ENCODE measurements at places on chromosomes 3 and 15.

DNA sequence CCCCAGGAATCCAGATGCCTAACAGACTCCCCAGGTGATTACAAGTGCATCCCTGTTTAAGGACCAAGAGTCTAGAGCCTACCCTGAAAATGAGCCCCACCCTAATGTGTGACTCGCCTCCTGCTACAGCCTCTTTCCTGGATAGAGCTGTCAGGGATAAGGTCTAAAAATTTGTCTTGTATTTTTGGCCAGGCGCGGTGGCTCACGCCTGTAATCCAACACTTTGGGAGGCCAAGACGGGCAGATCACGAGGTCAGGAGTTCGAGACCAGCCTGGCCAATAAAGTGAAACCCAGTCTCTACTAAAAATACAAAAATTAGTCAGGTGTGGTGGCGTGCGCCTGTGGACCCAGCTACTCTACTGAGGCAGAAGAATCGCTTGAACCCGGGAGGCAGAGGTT is 11.2 kb downstream of the TMC3 start:
- DNase-seq = no peak

GRCh38 chr3:32553459-32553858 is 17.2 kb downstream of the DYNC1LI1 start:
- DNase-seq = no peak

DNA sequence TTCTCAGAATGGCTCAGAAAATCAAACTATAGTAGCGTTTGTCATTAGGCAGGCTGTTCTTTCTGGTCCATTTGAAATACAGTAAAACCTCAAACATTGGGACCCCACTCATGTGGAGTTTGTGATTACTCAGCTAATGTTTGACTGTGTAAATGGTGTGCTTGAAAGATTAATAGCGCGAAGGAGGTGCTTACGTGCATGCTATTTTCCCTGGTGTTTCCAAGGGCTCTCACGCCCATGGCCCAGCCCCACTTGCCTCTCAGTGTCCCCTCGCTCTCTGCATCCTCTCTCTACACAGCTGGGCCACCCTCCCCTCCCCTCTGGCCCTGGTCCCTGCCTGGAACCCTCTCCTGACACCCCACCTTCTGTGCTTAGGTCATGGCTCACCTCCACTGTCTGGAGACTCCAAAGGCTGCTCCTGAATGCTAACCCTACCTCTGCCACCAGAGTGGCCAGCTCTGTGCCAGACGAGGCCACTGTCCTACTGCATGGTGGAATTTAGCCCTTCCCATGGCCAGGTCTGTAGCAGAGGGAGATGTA is 194.2 kb downstream of the PLCL2 start:
- no peak for DNase-seq

- no peak for DNase-seq
Measured at GRCh38 chr3:101632586-101632985, 44.3 kb downstream of the ZBTB11 start.

- no peak for DNase-seq
Measured at GRCh38 chr3:188183452-188183851, 29.5 kb downstream of the LPP start.

GRCh38 chr3:197289726-197290125 is 8.7 kb downstream of the DLG1 start:
- no peak for DNase-seq

- DNase-seq = no peak
Measured at GRCh38 chr3:15958692-15959433, 161.1 kb upstream of the ANKRD28 start.

- DNase-seq = no peak
Measured at GRCh38 chr3:121202573-121202972, 294.6 kb downstream of the STXBP5L start.

DNA sequence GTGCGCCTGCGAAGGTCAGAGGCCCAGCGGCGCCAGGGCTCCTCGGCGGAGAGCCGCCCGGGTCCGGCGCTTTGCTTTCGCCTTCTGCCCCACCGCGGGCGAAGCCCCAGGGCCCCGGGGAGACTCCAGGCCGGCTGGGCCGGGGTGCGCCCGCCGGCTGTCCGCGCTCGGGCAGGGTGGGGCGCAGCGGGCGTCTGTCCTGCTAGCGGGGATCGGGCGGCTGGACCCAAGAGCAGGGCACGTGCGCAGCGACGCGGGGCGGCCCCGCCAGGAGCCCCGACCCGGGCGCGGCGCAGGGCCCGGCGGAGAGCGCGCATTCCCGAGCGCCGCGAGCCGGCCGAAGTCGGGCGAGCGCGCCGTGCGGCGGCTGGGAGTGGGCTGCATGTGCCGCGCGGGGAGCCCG is 569 bp upstream of the ALDH1A3 start:
- peak; percentile 50 for DNase-seq

Data from nephron progenitor cell (in vitro differentiated cells).